ENCODE measurements at places on chromosomes 3 and 15. TPM values are rescaled to one million over a fixed set of nuclear protein-coding genes. Genes with fewer than 3 reads are reported as not detected.

EEF1AKMT4 gene
- 12.7 TPM for total RNA-seq

FBXO40 gene
- not detected for total RNA-seq

CNOT10 gene
- total RNA-seq, result 28.5 TPM

RARRES1 gene
- total RNA-seq, result 9.2 TPM

FSIP1 gene
- 0.51 TPM for total RNA-seq

CFAP44 gene
- 2.5 TPM for total RNA-seq

CHAC1 gene
- 7.5 TPM for total RNA-seq

ISLR gene
- 0.14 TPM for total RNA-seq

TM4SF4 gene
- 26.5 TPM for total RNA-seq

U2SURP gene
- 125 TPM for total RNA-seq

CASR gene
- not detected for total RNA-seq

SH2D7 gene
- total RNA-seq, result not detected

PEX5L gene
- not detected for total RNA-seq

SLC9A9 gene
- not detected for total RNA-seq

FAM81A gene
- 13.3 TPM for total RNA-seq

PRKCD gene
- 24.4 TPM for total RNA-seq

SLC6A6 gene
- total RNA-seq, result 101 TPM

MAP1A gene
- 0.96 TPM for total RNA-seq

CLEC3B gene
- not detected for total RNA-seq

FBXW12 gene
- total RNA-seq, result not detected

SLC12A1 gene
- total RNA-seq, result not detected

Measured in A549 treated with RU486 at 1 μM for 4 hours (cell line).